ENCODE measurements at places on chromosomes 4 and X. TPM values are rescaled to one million over a fixed set of nuclear protein-coding genes. Genes with fewer than 3 reads are reported as not detected.

DNA sequence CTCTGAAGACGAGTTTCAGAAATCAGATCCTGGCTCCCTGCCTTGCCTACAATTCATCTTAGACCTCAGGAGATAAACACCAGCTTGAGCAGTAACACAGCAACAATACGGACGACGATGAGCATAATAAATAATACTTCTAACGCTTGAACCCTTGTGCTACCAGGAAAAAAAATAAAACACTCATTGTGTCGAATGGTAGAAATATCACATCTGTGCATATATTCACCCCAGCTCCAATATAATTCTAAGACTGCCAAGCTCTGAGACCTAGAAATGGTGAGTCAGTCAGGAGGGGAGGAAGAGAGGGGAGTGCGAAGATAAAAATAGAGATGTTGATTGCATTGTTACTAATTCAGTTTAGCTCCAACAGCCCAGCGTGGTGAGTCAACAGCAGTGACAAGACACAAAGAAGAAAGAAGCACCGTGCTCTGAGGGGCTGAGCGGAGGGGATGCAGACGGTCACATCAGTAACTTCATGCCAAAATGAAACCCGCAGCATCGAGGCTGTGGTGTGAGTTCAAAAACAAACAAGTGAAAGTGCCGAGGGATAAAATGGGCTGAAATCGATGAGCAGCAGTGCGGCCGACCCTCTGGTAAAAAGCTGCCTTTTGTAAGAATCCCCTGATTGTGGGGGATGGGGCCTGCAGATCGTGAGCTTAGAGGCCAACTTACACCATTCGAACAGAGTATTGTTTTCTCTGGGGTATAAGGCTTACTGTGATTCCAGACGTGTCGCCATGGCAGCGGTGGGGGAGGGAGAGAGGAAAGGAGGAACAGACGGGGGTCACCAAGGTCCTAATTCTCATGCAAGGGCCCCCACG is 150.4 kb downstream of the MGST2 start:
- no peaks in the 10 kb centered on the region for H3K27me3 ChIP-seq
- DNase-seq = peak; percentile 79
- peak overlapping the region; percentile 86 for H3K4me3 ChIP-seq
- peaks cover 10% of the 10 kb centered on the region for H3K36me3 ChIP-seq
- peak overlapping the region; percentile 98 for H3K27ac ChIP-seq
- peaks cover 76% of the 10 kb centered on the region for H3K4me1 ChIP-seq

DNA sequence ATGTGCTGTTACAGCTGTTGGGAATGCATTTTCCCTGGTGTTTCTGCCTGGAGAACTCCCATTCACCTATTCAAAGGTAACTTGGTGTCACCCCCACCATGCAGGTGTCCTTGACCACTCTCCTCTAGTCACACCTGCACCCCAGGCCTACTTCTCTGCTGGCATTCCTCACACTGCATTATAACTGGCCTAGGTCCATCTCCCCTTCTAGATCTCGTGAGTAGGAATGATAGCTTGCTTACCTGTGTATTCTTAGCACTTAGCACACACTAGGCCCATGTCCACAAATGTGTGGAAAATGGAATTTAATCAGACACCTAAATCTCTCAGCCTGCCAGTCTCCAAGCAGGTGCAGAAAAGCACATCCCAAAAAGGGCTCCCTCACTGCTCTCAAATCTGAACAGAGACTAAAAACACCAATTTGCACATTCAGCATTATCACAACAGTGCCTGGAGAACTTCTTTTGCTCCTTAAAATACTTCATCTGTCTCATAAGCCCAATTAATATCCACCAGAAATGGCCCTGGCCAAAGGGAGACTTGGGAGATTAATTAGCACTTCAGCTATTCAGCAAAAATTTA is 18.3 kb downstream of the SCD5 start:
- H3K36me3 ChIP-seq = no peaks in the 10 kb centered on the region
- H3K4me1 ChIP-seq = peaks cover 18% of the 10 kb centered on the region
- H3K27ac ChIP-seq = no peak overlapping the region

GRCh38 chr4:40349561-40350198 is 14.5 kb downstream of the CHRNA9 start:
- H3K27me3 ChIP-seq = no peaks in the 10 kb centered on the region
- H3K4me3 ChIP-seq = no peak overlapping the region
- DNase-seq = no peak
- H3K27ac ChIP-seq = no peak overlapping the region

DNA sequence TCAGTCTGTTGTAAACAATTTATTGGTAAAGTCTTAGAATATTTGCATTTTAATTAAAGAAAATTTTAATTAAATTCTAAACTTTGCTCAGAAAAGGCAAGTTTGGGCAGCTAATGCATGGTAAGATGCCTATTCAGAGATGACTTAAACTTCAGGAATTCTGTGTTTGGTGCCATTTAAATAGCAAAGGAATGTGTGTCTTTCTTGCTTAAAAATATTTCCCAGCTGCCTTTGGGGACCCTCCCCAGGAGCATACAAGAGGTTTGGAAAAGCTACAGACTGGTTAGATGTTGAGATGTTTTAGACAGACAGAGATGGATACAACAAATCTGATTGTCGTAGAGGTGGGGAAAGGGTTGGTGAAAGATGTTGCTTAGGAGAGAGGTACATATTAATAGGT is 36.5 kb downstream of the AFF2 start:
- no peaks in the 10 kb centered on the region for H3K27me3 ChIP-seq
- H3K36me3 ChIP-seq = no peaks in the 10 kb centered on the region
- H3K4me3 ChIP-seq = no peak overlapping the region
- no peak overlapping the region for H3K27ac ChIP-seq
- DNase-seq = no peak

DNA sequence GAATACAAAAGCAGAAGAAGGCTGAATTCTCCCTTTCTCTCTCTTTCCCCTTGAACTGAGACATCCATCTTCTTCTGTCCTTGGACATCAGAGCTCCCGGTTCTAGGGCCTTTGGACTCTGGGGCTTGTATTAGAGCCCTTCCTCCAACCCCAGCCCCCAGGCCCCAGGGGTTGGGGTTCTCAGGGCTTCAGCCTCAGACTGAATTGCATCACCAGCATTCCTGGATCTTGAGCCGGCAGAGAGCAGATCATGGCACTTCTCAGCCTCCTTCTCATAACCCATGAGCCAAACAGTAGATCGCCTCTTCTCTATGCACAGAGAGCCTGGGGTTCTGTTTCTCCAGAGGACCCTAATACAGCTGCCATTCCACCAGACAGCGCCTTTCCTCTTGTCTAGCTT is 25.3 kb upstream of the CLDN24 start:
- no peak overlapping the region for H3K4me3 ChIP-seq
- no peaks in the 10 kb centered on the region for H3K27me3 ChIP-seq
- no peak for DNase-seq
- no peaks in the 10 kb centered on the region for H3K36me3 ChIP-seq
- no peak overlapping the region for H3K27ac ChIP-seq
- peaks cover 22% of the 10 kb centered on the region for H3K4me1 ChIP-seq

DNA sequence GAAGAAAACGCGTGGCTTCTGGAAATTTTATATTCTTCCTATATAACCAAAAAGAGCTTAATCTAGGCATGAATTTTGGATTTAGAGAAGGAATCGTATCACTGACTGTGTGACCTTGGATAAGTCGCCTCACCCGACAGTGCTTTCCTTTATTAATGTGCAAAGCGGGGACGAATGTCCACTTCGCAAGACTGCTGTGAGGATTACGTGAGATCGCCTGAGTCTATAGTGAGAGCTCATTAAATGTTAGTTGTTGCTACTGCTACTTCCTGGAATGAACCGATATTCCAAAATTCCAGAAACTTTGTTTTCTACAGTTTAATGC is 448 bp upstream of the TBC1D8B start:
- no peak for DNase-seq
- no peak overlapping the region for H3K27ac ChIP-seq
- H3K27me3 ChIP-seq = peaks cover 86% of the 10 kb centered on the region
- no peaks in the 10 kb centered on the region for H3K36me3 ChIP-seq
- H3K4me1 ChIP-seq = peaks cover 5% of the 10 kb centered on the region

DNA sequence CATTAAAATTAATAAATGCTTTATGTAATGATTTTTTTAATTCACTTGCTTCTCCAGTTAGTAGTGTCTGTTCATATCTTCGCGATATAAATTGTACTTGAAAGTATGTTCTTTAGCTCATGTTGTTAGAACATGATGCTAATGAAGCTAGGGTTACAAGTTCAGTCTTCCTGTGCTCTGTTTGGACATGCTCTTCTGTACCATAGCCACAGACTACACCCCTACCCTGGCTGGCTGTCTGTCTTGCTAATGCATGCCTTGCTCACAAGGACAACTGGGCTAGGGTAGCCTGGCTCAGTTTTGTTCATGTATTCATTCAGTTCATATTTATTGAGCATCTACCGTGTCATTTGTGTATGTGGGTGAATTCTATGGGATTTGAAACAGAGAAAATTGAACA is 50.8 kb upstream of the MTMR1 start:
- peaks cover 10% of the 10 kb centered on the region for H3K4me1 ChIP-seq
- no peaks in the 10 kb centered on the region for H3K27me3 ChIP-seq
- H3K27ac ChIP-seq = no peak overlapping the region
- H3K36me3 ChIP-seq = peaks cover 12% of the 10 kb centered on the region
- DNase-seq = no peak

GRCh38 chr4:138494931-138495330 is 252.8 kb upstream of the SLC7A11 start:
- DNase-seq = no peak
- H3K27ac ChIP-seq = no peak overlapping the region
- no peak overlapping the region for H3K4me3 ChIP-seq
- H3K4me1 ChIP-seq = peaks cover 8% of the 10 kb centered on the region
- no peaks in the 10 kb centered on the region for H3K27me3 ChIP-seq
- H3K36me3 ChIP-seq = peaks cover 16% of the 10 kb centered on the region

The VEGFD gene
- total RNA-seq = 0.43 TPM

The CYLC1 gene
- not detected for total RNA-seq

The ZNF674 gene
- 6.2 TPM for total RNA-seq
